ENCODE measurements at places on chromosomes 6 and 20.

DNA sequence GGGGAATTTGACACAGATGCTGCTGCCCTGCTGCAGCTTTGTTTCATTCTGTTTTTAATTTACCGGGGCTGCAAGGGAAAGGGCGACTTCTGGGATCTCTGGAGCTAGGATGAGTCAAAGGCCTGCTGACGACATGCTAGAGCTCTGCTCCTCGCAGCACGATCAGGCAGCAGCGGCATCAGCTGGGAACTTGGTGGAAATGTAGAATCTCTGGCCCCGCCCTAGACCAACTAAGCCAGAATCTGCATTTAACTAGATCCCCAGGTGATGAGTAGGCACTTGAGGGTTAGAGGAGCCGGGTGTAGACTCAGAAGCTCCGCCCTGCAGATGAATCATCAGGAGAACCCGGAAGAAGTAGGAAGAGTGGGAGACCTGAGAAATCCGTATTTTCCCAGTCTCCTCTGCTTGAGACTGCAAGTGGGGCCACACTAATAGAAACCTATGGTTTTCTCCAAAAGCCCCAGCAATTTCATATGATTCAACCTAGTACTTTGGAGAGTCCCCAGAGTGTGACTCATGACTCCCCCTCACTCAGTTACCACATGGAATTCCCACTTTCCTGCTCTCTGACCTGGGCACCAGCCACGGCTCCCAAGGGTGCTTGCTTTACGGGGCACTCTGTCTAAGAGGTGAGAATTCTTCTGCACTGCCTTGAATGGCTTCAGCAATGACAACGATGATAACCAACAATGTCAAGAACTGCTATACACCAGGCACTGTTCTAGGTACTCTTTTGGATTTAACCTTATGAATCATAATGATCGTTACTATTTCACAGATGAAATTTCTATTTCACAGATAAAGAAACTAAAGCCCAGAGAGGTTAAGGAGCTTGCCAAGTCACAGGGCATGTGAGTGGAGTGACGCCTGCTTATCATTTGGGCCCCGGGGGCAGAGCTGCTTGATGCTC lies 18.1 kb downstream of the TUBB2B start:
- peak; percentile 79 for DNase-seq

DNA sequence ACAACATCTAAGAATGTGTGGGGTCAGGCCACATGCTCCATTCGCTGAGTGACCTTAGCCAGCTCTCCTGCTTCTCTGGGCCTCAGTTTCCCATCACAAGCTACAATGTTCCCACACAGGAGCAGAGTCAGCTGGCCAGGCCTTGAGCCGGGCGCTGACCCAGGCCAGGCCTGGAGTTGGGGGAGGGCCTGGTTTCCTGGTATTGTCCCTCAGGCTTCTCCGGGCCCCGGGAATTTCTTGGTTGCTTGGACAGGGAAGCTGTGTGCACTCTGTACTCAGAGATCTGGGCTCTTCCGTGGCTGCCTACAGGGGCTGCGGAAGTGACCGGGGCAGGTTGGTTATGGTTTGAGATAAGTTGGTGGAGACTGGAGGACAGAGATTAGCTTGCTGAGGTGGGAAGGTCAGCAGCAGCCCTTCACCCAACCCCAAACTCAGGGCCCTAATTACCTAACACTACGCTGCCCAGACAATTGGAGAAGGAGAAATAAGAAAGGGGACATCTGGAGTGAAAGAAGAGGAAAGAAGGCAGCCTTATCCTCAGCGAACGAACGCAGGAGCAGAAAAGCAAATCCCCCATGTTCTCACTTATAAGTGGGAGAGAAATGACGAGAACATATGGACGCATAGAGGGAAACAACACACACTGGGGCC lies 6.2 kb downstream of the TGM2 start:
- no peak for DNase-seq

- no peak for DNase-seq
Observed at GRCh38 chr6:113149511-113149910, 707.6 kb upstream of the MARCKS start.

- no peak for DNase-seq
Observed at GRCh38 chr6:21501815-21502214, 91.7 kb upstream of the SOX4 start.

- DNase-seq, result no peak
Observed at GRCh38 chr6:91865889-91866288, 1279.0 kb upstream of the MAP3K7 start.

GRCh38 chr6:43627008-43627825 lies 1.8 kb downstream of the GTPBP2 start:
- DNase-seq, result no peak

DNA sequence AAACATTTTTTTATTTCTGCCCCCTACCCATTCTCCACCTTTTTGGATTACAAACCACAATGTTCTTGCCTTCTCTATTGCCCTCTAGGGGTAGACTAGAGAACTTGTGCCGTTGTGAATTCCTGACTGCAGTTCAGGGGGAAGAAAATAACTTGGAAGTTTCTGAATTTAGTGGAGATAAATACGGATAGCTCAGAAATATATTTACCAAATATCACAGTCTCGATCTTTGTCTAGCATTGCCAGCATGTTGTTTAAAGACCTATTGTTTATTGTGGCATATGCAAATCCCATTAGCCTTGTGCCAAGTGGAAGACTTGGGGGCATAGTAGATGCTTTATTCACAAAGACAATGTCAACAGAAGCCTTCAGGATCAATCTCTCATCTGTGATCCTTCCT lies 154.1 kb upstream of the MMS22L start:
- peak; percentile 32 for DNase-seq

GRCh38 chr6:35640017-35640664 lies 48.6 kb downstream of the FKBP5 start:
- DNase-seq, result no peak

DNA sequence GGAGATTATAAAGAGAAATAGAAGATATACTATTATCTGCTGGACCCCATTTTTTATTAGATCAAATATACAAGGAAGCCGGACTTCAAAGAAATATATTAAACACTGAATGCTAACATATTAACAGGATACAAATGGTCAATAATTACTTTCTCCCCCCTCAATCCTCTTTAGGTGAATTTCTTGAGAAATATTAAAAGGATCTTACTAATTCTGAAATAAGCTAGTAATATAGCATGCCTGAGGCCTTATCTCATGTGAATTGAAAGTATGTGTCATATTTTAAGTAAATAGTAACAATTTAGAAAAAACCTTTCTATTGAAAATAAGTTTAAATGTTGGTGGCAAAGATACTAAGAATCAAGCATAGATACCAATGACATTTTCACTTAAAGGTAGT lies 954.7 kb upstream of the MAN1A1 start:
- DNase-seq, result no peak

- DNase-seq, result no peak
Observed at GRCh38 chr6:135481783-135482369, 15.7 kb downstream of the AHI1 start.

- DNase-seq, result no peak
Observed at GRCh38 chr6:55088902-55089301, 85.4 kb upstream of the HCRTR2 start.

DNA sequence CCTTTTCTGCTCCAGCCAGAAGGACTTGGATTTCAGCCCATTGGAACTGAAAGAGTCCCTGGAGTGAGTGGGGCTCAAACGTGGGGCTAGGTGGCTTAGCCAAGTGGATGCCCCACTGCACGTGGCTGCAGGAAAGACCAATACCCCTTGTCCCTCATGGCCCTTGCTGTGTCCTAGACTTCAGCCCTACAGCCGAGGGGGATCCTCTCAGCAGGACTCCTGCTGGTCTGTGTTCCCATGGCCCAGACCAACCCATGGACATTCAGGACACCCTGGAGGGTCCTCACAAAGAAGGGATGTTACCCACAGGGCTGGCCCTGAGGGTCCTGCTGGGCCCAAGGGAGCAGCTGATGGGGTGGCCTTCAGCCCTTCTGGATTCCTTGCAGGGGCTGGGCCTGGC lies 30.0 kb upstream of the PHACTR3 start:
- no peak for DNase-seq

DNA sequence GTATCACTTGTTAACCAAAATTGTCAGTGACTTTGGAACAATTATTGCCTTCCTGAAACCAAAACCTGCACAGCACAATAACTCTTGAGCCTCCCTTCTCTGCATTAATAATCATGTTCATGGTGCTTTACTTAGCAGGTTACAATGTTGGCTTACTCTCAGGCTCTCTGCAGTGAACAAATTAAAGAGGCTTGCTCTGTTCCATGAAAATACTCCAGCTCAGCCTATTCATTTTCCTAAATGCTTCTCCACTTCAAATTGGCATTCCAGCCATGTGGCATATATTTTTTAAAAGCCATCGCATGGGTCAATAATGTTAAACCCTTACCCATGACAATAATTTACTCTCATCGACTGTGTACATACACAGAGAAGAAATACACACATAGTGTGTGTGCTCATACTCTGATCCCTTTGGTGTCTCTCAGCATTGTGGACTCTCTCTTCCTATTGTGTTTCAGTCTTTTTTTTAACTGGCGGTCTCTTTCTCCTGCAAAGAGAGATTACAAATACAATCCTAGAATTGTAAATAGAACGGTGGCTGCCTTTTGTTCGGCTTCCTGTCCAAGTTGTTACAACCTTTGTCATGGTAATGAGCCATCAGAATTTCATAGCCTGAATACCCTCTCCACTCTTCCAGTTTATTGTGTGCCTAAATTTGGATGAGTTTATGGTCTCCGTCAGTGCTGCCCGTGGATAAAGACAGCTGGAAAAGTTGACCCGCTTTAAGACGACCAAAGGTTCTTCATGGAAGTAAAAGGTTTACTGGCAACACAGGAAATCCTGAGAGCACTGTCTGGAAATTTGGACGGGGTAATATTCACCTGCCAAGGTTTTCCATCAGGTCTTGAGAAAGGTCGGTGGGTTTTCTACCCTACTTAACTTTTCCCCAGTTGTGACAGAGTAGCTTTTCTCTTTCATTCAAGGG lies 263.6 kb downstream of the CD83 start:
- no peak for DNase-seq

DNA sequence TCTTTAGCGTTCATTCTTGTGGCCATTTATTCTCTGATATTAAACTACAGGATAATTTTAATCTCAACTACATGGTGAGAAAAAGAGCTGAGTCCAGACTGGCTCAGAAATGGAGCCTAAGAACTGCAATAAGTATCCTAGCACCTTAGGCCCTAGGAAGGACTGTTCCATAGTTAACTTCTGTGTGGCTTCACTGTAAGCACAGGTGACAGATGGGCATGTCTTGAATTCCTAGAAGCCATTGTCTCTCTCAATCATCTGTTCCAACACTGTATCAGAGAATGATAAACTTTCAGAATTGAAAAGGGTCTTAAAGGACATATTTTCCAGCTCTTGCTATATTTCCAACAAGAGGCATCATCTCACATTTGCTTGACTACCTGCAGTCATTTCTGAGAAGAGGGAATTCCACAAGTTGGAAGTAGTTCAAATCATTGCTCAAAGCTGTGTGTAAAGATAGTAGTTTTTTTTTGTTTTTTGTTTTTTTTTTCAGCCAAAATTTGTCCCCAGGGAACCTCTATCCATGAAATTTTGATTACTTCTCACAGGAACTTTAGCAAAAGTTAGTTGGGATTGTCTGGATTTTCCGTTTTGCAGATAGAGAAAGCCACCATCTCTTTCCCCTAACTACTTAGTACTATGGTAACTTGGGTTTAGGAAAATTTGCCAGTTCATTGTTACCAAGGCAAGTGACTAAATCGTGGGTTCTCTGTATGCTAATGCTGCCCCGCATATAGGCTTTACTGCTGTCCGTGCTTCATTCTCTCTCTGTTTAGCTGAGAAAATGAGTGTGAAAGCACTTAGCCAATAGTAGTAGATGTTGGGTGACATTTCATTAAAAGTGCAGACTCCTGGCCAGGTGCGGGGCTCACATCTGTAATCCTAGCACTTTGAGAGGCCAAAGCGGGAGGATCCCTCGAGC lies 47.2 kb downstream of the KCNS1 start:
- no peak for DNase-seq

GRCh38 chr6:679282-679681 lies 13.7 kb downstream of the EXOC2 start:
- DNase-seq, result no peak

GRCh38 chr20:49343246-49343645 lies 65.4 kb upstream of the ZNFX1 start:
- no peak for DNase-seq

- peak; percentile 67 for DNase-seq
Observed at GRCh38 chr20:49701241-49701790, 12.4 kb downstream of the B4GALT5 start.

DNA sequence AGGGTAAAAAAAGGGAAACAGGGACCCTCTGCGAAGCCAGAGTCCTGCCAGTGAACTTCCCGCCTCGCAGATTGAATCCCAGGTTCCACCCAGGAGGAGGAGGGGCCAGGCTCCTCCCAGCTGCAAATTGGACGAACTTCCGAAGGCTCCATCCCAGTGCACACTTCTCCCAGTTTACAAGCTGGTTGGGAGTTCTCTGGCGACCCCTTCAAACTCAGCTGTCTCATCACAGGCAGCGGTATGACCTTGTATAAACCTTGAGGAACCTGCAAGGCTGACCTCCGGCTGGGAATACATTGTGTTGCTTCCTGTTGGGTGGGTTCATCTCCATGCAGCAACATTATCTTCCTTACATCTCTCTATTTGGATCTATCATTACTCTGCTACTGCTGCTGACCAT lies 962.7 kb downstream of the GRIK2 start:
- DNase-seq, result no peak

- DNase-seq, result no peak
Observed at GRCh38 chr6:40352527-40353170, 234.5 kb downstream of the LRFN2 start.

GRCh38 chr6:6806844-6807518 lies 218.5 kb downstream of the LY86 start:
- no peak for DNase-seq

- no peak for DNase-seq
Observed at GRCh38 chr20:60104993-60105803, 147.0 kb downstream of the CDH26 start.

DNA sequence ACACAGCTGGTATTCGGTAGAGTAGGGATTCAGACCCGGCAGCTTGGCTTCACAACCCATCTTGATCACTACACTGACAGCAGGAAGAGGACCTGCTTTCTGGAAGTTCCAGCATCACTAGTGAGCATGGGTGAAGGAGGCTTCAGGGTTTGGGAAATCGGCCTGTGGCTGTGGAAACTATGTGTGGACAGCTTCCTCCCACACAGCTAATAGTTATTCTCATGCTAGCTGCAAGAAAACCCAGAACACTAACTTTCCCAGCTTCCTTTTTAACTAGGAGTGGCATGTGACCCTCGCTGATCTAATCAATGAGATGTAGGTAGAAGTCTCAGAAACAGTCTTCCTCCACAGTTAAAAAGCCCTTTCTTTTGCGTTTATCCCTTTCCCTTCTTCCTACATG lies 36.3 kb upstream of the SIRPA start:
- no peak for DNase-seq

- no peak for DNase-seq
Observed at GRCh38 chr6:140732991-140733390, 1358.5 kb upstream of the CITED2 start.

GRCh38 chr6:36851149-36851614 lies 11.9 kb upstream of the CPNE5 start:
- peak; percentile 66 for DNase-seq

GRCh38 chr6:150403458-150404246 lies 34.8 kb downstream of the IYD start:
- no peak for DNase-seq
